ENCODE measurements at places on chromosomes 3 and 15. TPM values are rescaled to one million over a fixed set of nuclear protein-coding genes. Genes with fewer than 3 reads are reported as not detected.

DNA sequence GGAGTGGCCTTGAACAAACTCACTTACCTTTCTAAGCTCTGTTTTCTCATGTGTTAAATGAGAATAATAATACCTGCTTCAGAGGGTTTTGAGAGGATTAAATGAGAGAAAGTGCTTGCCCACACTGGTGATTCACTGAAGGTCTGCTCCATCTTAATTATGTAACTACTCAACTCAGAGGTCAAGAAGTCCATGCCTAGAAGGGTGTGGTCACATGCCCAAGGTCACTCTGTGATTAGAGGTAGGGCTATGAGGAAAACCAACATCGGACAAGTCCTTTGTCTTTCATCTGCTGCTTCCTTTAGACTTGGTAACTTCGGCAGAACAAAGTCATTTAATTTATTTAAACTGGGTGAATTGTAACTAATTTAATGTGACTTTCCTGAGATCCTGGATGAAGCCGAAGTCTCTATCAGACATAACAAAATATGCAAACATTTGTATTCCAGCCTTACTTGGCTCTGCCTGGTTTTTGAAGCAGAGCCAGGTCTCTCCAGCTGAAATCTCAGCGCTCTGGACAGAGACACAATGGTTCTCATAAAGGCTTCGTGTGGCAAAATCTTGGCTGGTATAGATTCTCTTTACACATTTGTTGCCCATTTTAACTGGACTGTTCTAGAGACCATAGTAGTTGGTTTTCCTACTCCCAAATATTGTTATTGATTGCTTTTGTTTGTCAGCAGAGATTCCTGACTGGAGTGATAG lies 3.0 kb downstream of the CHRNA7 start:
- peaks cover 13% of the 10 kb centered on the region for H3K4me1 ChIP-seq

TMEM45A gene
- 5.0 TPM for total RNA-seq

GP9 gene
- not detected for total RNA-seq

TMF1 gene
- total RNA-seq, result 27.3 TPM

DNA sequence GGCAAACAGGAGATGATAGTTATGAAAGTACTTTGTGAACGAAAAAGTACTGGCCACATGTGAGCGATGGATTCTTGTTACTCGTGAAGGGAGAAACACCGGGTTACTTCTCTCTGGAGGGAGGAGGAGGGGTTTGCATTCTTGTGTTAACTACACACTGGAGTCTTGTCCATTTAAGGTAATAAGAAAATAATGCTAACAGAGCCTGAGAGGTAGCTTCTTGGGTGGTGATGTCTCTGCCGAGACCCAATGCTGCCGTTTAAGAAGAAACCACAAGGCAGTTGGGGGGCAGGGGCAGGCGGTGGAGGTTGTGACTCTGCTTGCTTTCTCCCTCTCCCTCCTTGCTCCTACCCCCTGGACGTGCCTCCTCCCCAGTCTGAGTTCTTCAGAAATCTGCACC lies 100.9 kb upstream of the ROPN1 start:
- peaks cover 90% of the 10 kb centered on the region for H3K27me3 ChIP-seq
- no peaks in the 10 kb centered on the region for H3K4me1 ChIP-seq
- no peak for DNase-seq
- H3K4me3 ChIP-seq, result no peak overlapping the region
- H3K27ac ChIP-seq, result no peak overlapping the region

MYZAP gene
- 5.8 TPM for total RNA-seq

GRCh38 chr3:160126761-160127160 lies 98.5 kb upstream of the C3orf80 start:
- H3K4me1 ChIP-seq, result no peaks in the 10 kb centered on the region
- H3K4me3 ChIP-seq, result no peak overlapping the region
- H3K27me3 ChIP-seq, result no peaks in the 10 kb centered on the region
- H3K27ac ChIP-seq, result no peak overlapping the region
- no peaks in the 10 kb centered on the region for H3K36me3 ChIP-seq
- DNase-seq, result no peak

DNA sequence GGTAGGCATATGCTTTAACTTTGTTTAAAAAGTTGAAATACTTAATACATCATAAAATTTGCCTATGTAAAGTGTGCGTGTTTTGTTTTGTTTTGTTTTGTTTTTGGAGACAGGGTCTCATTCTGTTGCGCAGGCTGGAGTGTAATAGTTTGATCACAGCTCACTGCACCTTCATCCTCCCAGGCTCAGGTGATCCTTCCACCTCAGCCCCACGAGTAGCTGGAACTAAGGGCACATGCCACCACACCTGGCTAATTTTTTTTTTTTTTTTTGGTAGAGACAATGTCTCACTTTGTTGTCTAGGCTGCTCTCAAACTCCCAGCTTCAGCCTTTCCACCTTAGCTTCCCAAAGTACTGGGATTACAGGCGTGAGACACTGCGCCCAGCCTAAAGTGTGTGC lies 42.5 kb downstream of the RAB7A start:
- H3K27me3 ChIP-seq, result no peaks in the 10 kb centered on the region
- H3K36me3 ChIP-seq, result peaks cover 7% of the 10 kb centered on the region
- no peak overlapping the region for H3K4me3 ChIP-seq
- DNase-seq, result no peak
- peaks cover 5% of the 10 kb centered on the region for H3K4me1 ChIP-seq

DNA sequence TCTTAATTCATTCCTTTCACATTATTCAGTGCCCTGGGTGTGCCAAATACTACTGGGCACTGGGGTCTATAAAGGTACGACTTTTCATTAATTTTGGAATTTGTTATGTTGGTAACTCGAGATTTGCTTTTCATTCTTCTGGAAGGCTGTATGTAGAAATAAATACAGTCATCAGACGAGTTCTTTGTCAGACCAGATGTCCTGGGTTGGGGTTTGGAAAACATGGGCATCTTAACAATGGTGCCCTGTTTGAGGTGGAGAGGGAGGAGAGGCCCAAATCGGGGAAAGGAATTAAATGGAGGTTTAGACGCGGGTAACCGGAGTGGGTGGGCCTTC lies 662 bp upstream of the GLCE start:
- H3K27ac ChIP-seq, result peak overlapping the region; percentile 40
- H3K4me3 ChIP-seq, result peak overlapping the region; percentile 83
- peaks cover 3% of the 10 kb centered on the region for H3K4me1 ChIP-seq
- no peaks in the 10 kb centered on the region for H3K27me3 ChIP-seq

DNA sequence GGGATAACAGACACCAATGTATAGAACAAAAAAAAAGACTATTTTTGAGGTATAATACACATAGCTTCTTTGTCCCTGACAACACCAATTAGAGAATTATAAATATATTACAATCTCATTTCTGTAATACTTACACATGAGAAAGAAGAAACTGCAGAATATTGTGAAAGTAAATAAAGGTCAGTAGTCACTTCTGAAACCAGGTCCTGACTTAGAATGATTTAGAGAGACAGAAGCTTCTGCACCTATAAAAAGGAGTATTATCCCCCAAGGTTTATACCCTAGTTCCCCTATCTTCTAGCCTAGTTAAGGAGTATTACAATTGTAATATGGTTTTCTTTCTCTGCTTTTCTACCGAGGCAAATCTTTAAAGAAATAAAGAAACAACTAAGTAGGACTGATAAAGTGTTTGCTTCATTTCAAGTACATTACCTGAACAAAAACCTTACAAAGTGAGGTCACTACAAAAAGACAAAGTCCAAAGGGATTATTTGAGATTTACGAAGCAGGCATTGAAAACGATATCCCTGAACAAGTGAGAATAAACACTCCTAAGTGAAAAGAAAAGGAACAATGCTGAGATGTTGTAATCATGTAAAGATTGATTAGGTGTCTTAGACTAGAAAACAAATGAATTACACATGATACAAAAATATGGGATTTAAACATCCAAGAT lies 103.0 kb downstream of the GBE1 start:
- H3K27me3 ChIP-seq, result no peaks in the 10 kb centered on the region
- DNase-seq, result no peak
- H3K4me1 ChIP-seq, result no peaks in the 10 kb centered on the region
- H3K27ac ChIP-seq, result no peak overlapping the region

GRCh38 chr3:1079662-1080061 lies 13.2 kb upstream of the CNTN6 start:
- H3K36me3 ChIP-seq, result no peaks in the 10 kb centered on the region
- no peak overlapping the region for H3K27ac ChIP-seq
- no peak overlapping the region for H3K4me3 ChIP-seq
- H3K4me1 ChIP-seq, result no peaks in the 10 kb centered on the region
- no peaks in the 10 kb centered on the region for H3K27me3 ChIP-seq

- no peaks in the 10 kb centered on the region for H3K36me3 ChIP-seq
- H3K4me1 ChIP-seq, result no peaks in the 10 kb centered on the region
- H3K4me3 ChIP-seq, result no peak overlapping the region
Measured at GRCh38 chr3:170322566-170323269, 34.8 kb upstream of the SKIL start.

LDHAL6B gene
- total RNA-seq, result not detected

CPOX gene
- total RNA-seq, result 353 TPM

DNA sequence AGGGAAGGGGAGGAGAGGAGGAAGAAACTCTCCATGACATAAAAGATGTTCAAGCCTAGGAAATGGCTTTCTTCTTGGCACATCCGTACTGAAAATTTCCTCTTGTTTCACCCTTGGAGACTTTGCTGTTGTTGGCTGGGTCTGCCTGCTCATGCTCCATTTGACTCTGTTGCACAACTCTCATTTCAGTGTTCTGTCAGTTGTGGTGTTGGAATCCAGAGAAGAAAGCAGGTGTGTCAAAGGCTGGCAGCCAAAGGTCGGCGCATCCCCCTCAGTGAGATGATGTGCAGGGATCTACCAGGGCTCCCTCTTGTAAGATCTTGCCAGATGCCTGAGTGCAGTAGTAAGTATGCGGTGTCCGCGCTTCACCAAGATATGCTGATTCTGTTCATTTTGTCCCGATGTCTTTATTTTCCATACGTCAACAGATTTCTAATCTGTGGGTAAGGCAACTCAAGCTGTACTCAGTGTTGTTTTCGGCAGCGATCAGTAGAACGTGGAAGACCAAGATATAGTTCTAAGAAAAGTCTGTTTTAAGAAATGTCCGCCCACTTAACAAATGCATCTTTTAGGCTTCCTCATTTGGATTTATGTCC lies 265.2 kb upstream of the GOLGA6L4 start:
- no peak overlapping the region for H3K27ac ChIP-seq
- no peak for DNase-seq
- no peaks in the 10 kb centered on the region for H3K27me3 ChIP-seq
- H3K36me3 ChIP-seq, result no peaks in the 10 kb centered on the region
- H3K4me3 ChIP-seq, result no peak overlapping the region

DNA sequence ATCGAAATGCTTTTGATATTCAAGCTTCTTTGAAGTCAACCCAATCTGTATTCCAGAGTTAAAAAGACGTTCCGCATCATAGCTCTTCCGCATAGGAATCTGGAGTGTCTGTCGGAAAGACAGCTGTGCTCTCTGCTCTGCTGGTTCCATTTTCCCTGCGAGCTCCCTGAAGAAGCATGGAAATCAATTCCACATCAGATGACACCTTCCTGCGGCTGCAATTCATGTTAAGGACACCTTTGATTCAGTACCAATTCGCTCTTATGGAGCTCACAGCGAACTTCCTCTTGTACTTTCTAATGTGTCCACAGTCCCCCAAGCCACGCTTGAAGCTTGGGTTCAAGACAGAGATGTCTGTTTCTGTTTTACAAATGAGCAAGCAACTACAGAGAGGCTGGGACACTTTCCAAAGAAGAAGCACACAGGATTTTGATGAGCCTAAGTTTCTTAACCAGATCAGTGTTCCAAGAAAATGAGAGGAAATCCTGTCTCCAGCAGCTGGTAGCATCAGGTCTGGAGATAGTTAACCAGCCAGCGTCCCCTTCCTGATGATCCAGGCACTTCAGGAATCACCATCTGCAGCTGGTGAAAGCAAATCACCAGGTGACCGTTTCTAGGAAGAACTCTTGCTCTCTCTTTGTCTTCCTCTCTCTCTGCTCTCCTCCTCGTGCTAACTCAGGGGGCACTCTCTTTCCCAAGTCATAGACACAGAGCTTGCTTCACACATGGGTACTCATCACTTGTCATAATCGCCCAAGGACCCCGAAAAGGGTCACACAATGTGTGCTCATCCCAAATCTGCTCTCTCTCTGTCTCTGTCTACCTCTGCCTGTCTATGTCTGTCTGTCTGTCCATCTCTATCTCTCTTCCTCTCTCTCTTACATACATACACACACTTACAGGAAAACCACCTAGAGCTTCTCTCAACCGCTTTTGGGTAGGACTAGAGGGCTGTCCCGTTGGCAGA lies 281.8 kb downstream of the FAM43A start:
- no peak overlapping the region for H3K4me3 ChIP-seq
- no peak for DNase-seq
- no peak overlapping the region for H3K27ac ChIP-seq
- H3K4me1 ChIP-seq, result no peaks in the 10 kb centered on the region
- H3K36me3 ChIP-seq, result no peaks in the 10 kb centered on the region
- H3K27me3 ChIP-seq, result no peaks in the 10 kb centered on the region

ILDR1 gene
- 2.9 TPM for total RNA-seq

GRCh38 chr3:112508261-112508660 lies 9.0 kb upstream of the BTLA start:
- no peak for DNase-seq
- no peak overlapping the region for H3K4me3 ChIP-seq
- H3K27ac ChIP-seq, result no peak overlapping the region
- H3K36me3 ChIP-seq, result no peaks in the 10 kb centered on the region

LTK gene
- 9.2 TPM for total RNA-seq
